GM12891 (cell line): ENCODE measurements at places on chromosomes 1 and 21.

GRCh38 chr1:24830680-24831272 lies 85.5 kb downstream of the CLIC4 start:
- DNase-seq = no peak

DNA sequence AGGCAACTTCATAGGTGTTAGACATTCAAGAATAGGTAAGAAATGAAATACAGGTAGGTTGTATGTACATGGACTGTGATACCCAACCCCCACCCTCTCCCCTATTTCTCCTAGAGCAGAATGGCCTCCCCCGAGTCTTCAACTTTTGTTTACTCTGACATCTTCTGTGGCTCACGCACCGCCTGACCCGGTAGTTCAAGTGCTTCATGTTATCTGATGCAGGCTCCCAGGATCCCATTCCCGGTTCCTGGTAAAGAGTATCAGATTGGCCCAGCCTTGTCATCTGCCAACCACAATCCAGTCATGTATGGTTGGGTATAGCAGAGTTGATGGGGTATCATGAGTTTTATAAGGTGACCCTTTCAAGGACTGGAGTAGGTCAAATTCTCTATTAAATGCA lies 9.1 kb downstream of the GNAI3 start:
- DNase-seq = no peak

DNA sequence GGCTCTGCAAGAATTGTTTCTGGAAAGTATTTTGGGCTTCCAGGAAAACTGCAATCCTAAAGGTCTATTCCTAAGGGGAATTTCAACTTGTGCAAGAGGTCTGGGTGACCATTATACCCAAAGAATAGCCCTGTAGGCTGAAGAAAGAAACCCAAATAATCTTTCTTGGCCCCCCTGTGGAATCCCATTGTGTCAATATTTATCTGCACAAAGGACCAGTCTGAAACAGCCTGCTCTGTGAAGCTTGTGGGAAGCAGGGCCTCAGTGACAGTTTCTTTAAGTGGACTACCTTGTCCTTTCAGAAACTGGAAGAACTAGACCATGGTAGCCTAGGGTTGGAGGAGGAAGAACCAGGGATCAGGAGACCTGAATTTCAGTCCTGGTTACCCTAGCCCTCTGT lies 58.4 kb upstream of the HSD17B7 start:
- DNase-seq = no peak

DNA sequence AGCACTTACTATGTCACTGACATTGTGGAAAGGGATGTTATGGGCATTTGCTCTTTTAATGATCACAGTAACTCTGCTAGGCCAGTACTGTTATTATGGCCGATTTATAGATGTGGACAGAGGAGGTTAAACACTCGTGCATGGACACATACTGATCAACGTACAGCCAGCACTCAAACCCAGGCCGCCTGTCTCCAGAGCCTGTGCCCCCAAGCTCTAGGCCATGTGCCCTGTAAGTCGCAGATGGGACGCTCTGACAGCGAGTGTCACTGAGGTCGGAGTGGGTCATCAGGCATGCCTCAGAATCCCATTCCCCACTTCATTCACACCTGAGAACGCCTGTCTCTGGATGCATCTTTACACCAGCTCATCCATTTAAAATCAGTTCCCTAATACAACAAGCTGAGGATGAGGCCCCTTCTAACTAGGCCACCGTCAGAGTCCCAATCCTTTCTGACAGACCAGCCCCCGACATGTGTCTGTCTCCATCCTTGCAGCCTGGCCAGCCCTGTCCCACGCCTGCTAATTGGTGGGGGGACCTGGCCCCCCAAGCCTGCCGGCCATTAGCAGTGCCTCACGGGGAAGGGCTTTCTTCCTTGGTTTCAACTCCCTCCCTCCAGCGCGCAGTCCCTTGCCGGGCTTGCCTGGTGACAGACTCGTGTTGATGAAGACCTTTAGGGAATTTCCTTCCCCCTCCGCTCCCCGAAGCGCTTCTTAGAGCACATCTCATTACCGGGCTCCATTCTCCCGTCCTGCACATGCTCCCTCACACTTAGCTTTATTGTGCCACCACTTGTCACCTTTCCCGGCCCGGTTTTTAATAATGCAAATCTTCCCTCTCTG lies 436.8 kb downstream of the KIF26B start:
- no peak for DNase-seq
